ENCODE measurements at places on chromosomes 7 and 10. TPM values are rescaled to one million over a fixed set of nuclear protein-coding genes. Genes with fewer than 3 reads are reported as not detected.
A peak's percentile ranks its signal among the peaks of the same experiment; 100 is the strongest.

Gene LDB3
- total RNA-seq: 3.8 TPM

Gene PIP
- 4.9 TPM for total RNA-seq

Gene IL2RA
- 0.13 TPM for total RNA-seq

DNA sequence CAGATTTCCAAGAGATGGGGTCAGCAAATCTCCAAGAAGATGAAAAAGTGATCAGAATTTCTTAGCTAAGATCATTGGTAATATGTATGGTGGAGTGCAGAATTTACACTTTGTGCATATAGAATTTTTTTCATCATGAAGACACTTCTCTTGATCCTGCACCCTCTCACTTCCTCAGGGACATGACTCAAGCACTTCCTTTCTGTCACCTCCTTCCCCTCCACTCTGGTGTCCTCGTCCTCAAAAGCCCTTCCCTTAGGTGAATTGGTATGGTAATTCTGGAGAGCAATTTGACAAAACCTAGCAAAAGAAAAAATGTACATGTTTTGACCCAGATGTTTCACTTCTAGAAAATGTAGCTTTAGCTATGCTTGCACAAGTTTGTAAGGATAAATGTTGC is 18.1 kb downstream of the CALN1 start:
- H3K4me1 ChIP-seq: no peaks in the 10 kb centered on the region
- no peak for DNase-seq
- no peaks in the 10 kb centered on the region for H3K36me3 ChIP-seq
- H3K27me3 ChIP-seq: no peaks in the 10 kb centered on the region
- H3K4me3 ChIP-seq: no peak overlapping the region

DNA sequence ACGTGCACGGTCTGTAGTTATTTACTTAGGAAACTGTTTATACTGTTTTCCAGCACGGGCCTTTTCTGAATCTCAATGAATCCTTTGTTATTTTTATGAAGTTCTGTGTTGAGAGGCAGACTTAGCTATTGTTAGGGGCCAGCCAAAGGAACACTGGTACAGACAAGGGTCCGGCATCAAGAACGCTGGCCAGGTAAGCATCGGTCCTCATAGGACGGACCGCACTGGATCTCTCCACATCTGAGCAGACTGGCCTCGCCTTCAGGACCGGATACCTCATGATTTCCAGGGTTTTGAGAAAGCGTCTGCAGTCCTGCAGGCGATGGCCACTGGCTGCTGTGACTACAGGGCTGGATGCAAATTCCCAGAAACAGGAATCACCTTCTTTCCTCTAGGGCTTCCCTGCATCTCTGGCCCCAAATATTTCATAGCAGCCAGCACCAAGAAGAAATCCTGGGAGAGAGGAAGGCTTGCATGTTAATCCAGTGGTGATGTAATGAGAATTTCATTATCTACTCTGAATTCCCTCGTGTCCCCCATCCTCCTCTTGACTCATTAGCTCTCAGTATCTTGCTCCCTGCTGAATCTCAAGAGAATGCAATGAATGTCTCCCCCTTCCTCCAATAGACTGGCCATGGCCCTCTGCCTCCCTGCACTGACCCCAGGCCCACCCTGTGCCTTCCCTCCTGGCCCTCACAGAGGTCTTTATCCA is 325.4 kb upstream of the NPVF start:
- no peak overlapping the region for H3K27ac ChIP-seq
- no peak for DNase-seq
- H3K27me3 ChIP-seq: no peaks in the 10 kb centered on the region
- H3K36me3 ChIP-seq: no peaks in the 10 kb centered on the region
- peaks cover 4% of the 10 kb centered on the region for H3K4me1 ChIP-seq

GRCh38 chr7:116305485-116306408 is 95.4 kb downstream of the TES start:
- H3K27me3 ChIP-seq: no peaks in the 10 kb centered on the region
- no peak for DNase-seq
- H3K4me1 ChIP-seq: peaks cover 2% of the 10 kb centered on the region
- H3K4me3 ChIP-seq: no peak overlapping the region

DNA sequence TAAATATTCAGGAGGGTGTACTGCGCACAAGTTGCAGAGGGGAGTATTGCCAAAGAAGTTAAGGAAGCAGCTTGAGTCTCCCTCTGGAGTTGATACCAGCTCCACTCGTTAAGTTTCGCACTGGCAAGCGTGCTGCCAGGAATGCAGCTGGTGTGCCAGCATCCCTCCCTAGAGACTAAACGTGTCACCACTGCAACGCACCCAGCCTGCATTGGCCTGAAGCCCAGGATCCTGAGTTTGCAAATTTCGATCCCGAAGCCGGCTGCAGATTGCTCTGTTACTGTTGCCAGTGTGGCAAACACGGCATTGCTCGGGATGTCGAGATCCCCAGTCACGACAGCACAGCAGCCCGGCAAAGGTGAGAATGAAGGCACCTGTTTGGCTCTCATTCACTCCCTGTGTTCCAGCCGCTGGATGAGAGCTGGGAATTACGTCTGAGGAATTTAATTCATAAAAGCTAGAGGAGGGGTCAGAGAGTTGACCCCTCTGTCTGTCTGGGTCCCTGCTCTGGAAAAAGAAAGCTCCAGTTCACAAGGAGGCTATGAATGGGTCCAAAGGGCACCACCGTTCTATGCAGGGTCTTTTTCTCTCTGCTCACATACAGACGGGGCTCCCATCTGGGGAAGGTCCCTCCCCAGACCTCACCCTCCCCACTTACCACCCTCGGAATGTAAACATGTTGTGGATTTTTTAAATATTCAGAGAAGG is 61.0 kb downstream of the NRP1 start:
- peaks cover 3% of the 10 kb centered on the region for H3K27me3 ChIP-seq
- peak overlapping the region; percentile 18 for H3K4me3 ChIP-seq
- H3K4me1 ChIP-seq: peaks cover 16% of the 10 kb centered on the region
- H3K36me3 ChIP-seq: no peaks in the 10 kb centered on the region

- no peaks in the 10 kb centered on the region for H3K36me3 ChIP-seq
- H3K27me3 ChIP-seq: peaks cover 2% of the 10 kb centered on the region
- no peaks in the 10 kb centered on the region for H3K4me1 ChIP-seq
Observed at GRCh38 chr10:2874963-2875362, 192.4 kb upstream of the PFKP start.

Gene RARRES2
- 350 TPM for total RNA-seq
